Umbilical cord (tissue), 2 donors: ENCODE measurements at places on chromosomes 2 and 18. TPM values are rescaled to one million over a fixed set of nuclear protein-coding genes. Genes with fewer than 3 reads are reported as not detected.

GRCh38 chr2:28357948-28358667 is 34.5 kb upstream of the FOSL2 start:
- DNase-seq, result no peak

DNA sequence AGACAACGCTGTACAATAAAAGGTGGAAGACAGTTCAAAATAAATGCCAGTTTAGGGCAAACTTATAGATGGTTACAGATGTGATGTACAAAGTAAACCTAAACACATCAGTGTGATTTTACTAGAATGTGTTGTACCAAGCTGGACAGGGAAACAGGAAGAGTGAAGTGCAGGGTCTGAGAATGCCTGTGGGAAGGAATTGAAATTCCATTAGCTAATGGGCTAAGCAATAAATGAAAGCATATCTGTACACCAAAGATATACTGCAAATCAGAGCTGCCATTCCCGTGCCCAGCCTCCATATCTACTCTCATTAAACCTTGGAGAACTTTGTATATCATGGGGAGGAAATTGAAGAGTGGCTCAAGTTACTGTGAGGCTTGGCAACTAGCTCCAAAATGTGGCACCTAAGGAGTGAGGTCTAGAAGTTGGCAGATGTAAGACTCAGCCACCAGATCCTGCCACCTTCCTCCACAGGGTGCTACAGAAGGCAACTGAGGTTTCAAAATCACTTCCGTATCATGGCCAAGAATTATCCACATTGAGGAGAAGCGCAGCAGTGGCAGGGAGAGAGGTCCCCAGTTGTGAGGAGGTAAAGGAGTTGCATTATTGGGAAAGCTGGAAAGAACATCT is 277.8 kb downstream of the TCF4 start:
- DNase-seq, result no peak

DNA sequence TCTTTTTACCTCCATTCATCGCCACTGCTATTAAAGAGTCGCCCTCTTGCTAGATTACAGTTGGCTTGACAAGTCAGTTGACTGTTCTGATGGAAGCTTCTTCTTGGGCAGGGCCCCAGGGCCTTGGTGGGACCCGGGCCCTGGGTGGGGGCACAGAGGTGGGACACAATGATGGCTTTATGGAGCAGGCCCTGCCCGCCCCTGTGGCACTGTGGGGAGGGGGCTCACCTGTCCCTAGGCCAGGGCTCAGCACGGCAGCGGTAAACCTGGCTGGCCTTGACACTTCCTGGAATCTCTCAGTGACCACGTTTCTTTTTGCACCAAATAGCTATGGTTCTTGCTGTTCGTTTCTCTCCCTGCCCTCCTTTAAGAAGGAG is 4.9 kb upstream of the HS6ST1 start:
- DNase-seq, result no peak

- no peak for DNase-seq
These were observed 6.5 kb downstream of the BIN1 start for GRCh38 chr2:127100251-127101047.

Gene MYO7B
- total RNA-seq, result not detected

GRCh38 chr2:150742094-150742493 is 254.6 kb upstream of the RND3 start:
- no peak for DNase-seq

Gene SP110
- 25.8 TPM for total RNA-seq

DNA sequence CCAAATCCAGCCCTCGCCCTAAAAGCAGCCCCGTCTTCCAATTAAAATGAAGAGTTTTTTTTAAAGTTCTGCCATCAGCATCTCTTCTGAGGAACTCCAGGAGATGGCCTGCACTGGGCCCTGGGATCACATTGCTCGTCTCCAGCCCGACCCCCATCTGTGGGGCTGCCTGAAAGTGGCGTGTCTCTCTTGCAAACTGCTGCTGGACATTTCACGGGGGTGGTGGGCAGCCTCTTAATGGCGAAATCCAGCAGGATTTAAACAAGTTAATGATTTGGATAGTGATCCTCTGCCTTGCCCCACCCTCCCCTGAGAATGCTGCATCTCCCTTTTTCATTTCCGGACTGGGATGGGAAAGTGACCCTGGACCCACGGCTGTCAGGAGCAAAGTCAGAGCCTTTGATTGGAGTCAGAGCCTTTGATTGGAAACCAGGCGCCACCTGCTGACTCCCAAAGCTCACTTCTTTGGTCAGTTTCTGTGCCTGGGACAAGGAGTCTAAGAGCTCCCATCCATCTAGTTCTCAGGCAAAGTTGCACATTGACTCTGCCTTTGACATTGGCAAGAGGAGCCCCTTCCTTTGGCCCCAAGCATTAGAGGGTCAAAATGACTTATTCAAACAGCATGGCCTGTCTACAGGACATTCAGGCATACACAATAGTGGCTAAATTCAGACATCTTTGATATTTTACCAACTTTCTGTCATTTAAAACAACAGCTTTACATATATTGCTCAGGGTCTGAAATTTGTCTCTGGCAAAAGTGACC is 155.2 kb downstream of the SH3BP4 start:
- DNase-seq, result peak; percentile 67

Gene ABCG8
- total RNA-seq, result 0.96 TPM

DNA sequence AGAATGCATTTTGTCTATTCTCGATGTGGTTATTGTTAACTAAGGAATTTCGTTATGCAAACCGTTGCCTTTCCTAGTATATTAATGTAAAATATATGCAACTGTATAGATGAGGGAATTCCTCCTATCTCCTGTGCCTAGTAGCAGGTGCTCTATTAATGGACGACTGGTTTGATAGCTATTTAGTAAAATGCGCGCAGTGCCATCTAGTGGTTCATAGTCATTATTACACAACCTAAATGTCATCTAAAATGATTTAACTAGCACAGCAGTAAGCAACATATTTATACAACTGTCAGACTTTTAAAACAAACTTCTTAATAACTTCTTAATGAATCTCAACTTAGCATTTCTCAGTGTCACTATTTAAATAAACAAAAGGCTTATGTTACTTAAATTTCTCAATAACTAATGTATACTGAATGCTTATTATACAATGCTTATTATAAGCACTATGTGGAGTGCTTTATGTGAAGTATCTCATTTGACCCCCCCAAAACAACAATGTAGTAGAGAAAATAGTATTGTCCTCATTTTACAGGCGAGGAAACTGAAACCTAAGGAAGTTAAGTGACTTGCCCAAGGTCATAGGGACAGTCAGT is 77.9 kb downstream of the DTNA start:
- peak; percentile 51 for DNase-seq

Gene EPB41L3
- total RNA-seq, result 68.9 TPM

Gene CD8A
- 10.6 TPM for total RNA-seq

- DNase-seq, result no peak
These were observed 31.7 kb upstream of the SPATA3 start for GRCh38 chr2:230964136-230964730.

GRCh38 chr2:223729781-223730180 is 107.6 kb downstream of the AP1S3 start:
- no peak for DNase-seq

Gene CSRNP3
- 10.4 TPM for total RNA-seq

Gene SLC9A2
- 5.1 TPM for total RNA-seq

GRCh38 chr18:25985707-25986394 is 104.6 kb downstream of the SS18 start:
- DNase-seq, result no peak

DNA sequence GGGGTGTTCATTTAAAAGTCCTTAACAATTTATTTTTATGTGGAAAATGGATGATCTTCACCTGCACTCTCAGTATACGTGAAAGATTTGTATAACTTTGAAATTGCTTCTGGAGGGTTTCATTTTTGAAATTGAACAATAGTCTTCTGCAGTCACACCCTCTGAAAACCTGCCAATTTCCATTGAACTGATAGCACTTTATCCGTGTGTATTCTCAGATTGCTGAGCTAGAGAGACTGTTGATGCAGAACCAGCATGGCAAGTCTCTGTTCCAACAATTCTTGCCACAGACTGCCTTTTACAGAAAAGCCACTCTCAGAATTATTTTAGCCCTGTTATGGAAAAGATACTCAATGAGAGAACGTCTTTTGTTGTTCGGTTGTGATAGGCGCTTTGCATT is 6.6 kb upstream of the GULP1 start:
- no peak for DNase-seq

- no peak for DNase-seq
These were observed 216.2 kb downstream of the SRBD1 start for GRCh38 chr2:45394842-45395241.

Gene GFPT1
- 52.2 TPM for total RNA-seq

Gene ANKRD62
- 1.9 TPM for total RNA-seq

Gene PFN4
- not detected for total RNA-seq

DNA sequence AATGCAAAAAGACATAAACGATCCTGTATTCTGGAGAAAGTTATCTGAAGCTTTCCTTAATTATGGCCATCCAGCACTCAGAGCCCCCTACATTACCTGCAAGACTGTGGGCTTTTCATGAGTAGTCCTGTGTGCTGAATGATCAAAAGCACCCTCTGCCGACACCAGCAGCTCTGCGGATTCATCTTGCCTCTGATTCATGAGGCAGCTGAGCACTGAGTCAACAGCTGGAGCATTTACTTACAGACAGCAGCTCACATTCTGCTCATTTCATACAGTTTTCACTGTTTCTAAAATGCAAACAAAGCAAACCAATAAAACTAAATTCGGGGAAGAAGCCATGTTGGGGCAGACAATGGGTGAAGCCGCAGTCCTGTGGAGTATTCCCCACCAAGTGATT is 886.5 kb downstream of the CNTNAP5 start:
- DNase-seq, result peak; percentile 21

- no peak for DNase-seq
These were observed 311.0 kb upstream of the THUMPD2 start for GRCh38 chr2:40090044-40090443.

- no peak for DNase-seq
These were observed 197.6 kb downstream of the LDLRAD4 start for GRCh38 chr18:13416208-13416607.

- DNase-seq, result peak; percentile 75
These were observed 20.0 kb downstream of the SETBP1 start for GRCh38 chr18:44700652-44701051.

Gene KCNK3
- total RNA-seq, result 11.8 TPM

- no peak for DNase-seq
These were observed 254.7 kb upstream of the FIGN start for GRCh38 chr2:163990541-163990940.

GRCh38 chr2:47031909-47032668 is 116.5 kb upstream of the MCFD2 start:
- peak; percentile 55 for DNase-seq

- DNase-seq, result no peak
These were observed 1560.6 kb upstream of the SLC39A10 start for GRCh38 chr2:194096402-194096801.

DNA sequence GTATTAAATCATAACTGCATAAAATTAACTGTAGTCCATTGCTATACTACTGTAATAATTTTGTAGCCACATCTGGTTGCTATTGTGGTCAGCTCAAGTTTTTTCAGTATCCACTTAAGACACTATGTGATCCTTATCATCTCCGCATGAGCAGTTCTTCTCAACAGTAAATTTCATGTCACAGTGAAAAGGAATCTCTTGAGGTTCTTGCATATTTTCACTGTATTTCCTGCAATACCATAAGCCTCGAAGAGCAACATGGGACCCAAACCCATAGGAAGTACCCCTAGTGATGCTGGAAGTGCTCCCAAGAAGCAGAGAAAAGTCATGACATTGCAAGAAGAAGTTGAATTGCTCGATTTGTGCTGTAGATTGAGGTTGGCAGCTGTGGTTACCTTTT is 86.7 kb downstream of the LDLRAD4 start:
- no peak for DNase-seq

Gene ARHGEF33
- 1.2 TPM for total RNA-seq

Gene ALLC
- total RNA-seq, result 0.48 TPM

Gene RAMP1
- total RNA-seq, result 11.8 TPM
